ENCODE measurements at places on chromosomes 5 and 9.

GRCh38 chr5:602466-603035 is 9.6 kb upstream of the CEP72 start:
- no peak for DNase-seq

GRCh38 chr5:121273833-121274433 is 577.7 kb upstream of the FTMT start:
- DNase-seq, result peak; percentile 3

- peak; percentile 86 for DNase-seq
Measured at GRCh38 chr5:124906339-124907097, 160.1 kb upstream of the ZNF608 start.

GRCh38 chr5:73302797-73303147 is 129.8 kb downstream of the TMEM174 start:
- no peak for DNase-seq

DNA sequence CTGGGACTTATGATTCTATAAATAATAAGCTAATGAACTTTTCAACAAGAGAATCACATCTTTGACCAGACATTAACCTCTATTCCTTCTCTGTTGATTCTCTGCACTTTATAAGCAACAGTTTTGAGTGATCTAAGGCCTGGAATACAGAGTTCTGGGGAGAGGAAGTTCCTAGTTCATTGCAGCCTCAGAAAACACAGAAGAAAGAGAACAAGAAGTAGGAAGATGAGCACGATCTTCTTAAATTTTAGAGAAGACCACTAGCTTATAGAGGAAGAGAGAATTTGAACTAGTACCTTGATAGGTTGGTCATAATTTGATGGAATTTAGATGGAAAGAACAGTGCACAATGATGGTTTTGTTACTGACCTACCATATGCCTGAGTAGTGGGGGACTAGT is 8.5 kb upstream of the C9orf72 start:
- DNase-seq, result no peak

All from NCI-H446 treated with DMSO at 0.1 percent for 48 hours (cell line).